ENCODE measurements at places on chromosomes 1 and 21.
A peak's percentile ranks its signal among the peaks of the same experiment; 100 is the strongest.

DNA sequence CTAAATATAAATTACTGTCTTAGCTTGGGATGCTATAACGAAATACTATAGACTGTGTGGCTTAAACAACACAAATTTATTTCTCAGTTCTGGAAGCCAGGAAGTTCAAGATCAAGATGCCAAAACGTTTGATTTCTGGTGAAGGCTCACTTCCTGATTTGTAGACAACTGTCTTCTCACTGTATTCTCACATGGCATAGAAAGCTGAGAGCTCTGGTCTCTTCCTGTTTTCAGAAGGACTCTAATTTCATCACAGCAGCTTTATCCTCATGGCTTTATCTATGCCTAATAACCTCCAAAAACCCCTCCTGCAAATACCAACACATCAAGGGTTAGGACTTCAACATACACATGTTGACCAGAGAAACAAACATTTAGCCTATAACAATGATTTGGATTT, 1795.5 kb downstream of the MRPL39 start:
- peak; percentile 98 for DNase-seq

GRCh38 chr1:18398791-18399530, 81.8 kb upstream of the KLHDC7A start:
- no peak for DNase-seq

GRCh38 chr1:21904454-21904703, 32.7 kb downstream of the HSPG2 start:
- no peak for DNase-seq

DNA sequence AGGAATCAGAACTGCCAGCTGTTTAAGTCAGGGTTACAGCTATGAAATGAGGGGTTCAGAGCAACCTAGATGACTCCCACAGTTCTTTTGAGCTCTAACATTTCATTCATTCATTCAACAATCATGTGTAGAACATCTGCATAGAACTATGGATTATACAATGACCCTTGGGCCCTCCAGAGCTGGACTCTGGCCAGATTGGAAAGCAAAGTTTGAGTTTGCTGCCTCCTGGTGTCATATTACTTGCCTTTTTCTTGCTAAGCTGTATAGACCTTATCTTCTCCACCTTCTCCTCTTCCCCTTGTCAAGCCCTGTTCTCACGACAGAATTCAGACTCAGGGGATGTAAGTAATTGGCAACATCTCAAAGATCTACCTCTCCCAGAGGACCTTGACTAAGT, 4.0 kb downstream of the CASQ2 start:
- DNase-seq: peak; percentile 16

DNA sequence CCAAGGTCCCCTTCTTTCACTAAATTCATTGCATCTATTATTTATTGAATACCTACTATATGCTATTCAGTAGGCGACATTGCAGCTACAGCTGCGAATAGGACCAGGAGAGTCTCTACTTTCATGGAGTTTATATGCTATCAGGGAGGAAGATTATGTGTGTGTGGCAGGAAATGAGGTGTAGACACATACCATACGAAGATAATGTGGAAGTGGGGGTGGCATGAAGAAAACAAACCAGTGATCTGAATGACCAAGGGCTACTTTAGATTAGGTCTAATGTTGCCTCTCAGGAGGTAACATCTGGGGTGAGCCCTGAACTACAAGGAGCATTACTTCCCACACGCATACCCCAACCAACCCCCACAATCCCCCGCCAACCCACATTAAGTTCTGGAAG, 1.0 kb upstream of the PPIH start:
- no peak for DNase-seq

DNA sequence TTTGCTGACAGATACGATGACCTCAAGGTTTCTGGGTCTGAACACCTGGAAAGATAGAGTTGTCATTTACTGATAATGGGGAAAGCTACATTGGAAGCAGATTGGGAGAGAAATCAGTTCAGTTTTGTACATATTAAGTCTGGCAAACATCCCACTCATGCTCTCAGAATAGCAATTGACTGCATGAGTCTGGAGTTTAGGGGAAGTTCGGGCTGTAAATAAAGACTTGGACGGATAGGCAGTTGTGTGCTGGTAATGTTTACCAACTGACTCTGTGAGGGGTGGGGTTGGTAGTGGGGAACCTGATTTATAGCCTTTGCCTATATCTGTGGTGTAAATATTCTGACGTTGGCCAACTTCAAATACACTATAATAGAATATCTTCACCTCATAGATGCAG, 4.0 kb downstream of the H6PD start:
- peak; percentile 35 for DNase-seq

- DNase-seq: no peak
These were observed 46.8 kb upstream of the SOX13 start for GRCh38 chr1:204025917-204026707.

DNA sequence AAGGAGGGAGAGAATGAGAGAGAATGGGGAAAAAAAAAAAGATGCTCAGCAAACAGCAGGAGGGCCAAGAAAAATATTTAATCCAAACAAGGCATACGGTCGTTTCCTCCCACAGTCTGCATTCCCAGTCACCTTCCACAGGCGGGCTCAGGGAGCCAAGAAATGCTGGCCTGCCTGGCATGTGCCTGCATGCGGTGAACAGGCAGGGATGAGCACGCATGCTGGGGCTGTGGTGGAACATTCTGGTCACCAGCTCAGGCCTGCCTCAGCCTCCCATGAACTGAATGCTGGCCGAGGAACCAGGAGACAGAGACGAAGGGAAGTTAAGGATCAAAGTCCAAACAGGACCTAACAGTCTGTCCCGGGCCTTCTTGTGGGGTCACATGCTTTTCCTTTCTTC, 335.3 kb downstream of the ASTN1 start:
- DNase-seq: no peak

DNA sequence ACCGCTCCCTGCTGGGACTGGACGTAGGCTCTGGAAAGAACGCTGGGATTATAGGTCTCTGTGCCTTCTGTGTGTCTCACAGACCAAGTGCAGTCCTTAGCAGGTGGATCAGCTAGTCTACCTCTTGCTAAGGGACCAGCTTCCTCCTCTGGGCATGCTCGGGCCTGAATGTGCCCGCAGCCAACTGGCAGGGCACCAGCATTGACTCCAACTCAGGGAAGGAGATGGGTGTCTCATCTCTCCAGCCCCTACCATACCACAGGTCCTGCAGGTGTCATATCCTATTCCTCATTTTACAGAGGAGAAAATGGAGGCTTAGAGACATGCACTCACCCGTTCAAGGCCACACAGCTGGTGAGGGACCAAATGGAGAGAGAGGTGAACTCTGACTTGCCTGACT, 340.2 kb downstream of the PTPRU start:
- DNase-seq: no peak

DNA sequence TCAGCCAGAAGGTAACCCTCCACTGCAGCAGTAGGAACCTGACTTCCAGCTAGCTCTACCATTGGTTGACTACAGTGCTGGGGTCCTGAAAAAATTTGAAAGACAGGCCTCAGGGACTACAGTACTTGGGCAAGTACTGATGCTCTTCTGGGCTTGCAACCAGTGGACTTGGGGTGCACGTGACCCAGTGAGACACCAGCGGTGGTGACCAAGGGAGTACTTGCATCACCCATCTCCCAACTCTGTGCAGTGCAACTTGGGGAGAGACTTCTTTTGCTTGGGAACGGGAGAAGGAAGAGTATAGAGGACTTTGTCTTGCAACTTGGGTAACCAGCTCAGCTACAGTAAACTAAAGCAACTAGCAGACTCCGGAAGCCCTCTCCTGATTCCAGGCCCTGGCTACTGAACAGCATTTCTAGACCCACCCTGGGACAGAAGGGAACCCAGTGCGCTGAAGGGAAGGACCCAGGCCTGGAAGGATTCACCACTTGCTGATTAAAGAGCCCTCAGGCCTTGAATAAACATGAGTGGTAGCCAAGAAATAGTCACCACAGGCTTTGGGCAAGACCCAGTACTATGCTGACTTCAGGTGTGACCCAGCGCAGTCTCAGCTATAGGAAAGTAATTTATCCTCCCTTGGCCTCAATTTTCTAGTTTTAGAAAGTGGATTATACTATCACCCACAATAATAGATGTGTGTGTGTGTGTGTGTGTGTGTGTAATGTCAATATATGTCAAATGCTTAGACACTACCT, 45.6 kb downstream of the TNNI3K start:
- no peak for DNase-seq

DNA sequence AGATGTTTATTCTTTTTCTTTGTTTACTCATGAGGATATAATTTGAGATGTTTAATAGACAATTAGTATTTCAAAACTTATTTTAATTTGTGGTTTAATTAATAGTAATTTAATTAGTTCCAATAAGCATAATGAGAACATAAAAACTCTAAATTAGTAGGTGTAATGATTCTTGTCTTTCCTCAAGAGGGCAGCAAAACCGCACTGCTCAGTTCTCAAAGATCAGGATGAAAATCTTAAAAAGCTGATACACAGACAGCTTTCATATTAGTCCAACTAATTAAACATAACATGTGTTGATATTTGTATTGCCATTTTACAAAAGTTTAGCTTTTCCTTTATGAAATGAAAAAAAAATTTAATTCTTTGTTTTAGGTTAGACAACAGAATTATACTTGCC, 106.7 kb upstream of the C21orf91 start:
- peak; percentile 16 for DNase-seq
